ENCODE measurements at places on chromosomes 2 and 18.
A peak's percentile ranks its signal among the peaks of the same experiment; 100 is the strongest.

DNA sequence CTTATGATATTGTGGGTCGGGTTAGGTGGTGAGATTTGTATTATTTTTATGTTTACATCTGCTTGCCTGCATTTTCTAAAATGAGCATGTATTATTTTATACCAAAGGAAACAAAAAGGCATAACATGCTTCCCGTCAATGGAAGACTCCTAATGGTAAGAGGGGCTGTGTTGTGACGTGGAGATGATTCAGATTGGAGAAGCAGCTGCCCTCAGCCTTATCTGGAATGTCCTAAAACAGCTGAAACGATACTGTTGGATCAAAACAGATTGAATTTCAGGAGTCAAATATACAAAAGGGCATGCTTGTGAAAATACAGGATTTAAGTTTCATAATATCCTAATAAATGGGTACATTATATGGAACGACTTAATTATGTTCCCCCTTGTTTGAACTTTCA is 19.0 kb downstream of the DGKD start:
- DNase-seq: no peak

- no peak for DNase-seq
Measured at GRCh38 chr2:61210332-61210981, 48.5 kb downstream of the C2orf74 start.

DNA sequence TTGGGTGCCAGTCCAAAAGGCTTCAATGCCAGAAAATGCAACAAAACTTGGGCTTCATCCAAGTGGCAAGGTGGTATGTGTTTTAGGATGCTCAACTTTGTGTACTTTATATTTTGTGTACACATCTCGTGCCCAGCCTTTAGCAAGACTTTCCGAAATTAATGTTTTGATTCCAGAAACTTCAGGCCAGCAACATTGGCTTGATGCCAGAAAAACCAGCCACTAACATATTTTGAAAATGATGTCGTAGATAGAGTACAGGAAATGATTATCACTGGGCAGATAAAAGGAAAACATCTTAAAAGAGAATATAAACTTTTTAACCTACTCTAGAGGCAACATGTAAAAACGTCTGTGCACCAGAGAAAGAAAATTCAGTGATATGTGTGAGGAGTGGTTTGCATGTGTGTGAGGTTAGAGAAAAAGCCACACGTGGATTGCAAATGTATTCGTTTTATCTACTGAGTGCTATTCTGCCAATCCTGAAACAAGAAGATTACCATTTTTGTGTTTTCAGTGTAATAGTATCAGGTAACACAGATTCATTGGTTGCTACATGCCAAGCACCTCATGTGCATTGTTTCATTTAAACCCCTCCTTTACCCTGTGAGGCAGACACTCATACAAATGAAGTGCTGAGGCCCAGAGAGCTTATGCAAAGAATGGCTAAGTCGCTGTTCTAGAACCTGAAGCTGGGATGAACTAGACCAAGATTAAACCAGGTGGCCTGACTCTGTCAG is 264.8 kb downstream of the C1D start:
- no peak for DNase-seq

DNA sequence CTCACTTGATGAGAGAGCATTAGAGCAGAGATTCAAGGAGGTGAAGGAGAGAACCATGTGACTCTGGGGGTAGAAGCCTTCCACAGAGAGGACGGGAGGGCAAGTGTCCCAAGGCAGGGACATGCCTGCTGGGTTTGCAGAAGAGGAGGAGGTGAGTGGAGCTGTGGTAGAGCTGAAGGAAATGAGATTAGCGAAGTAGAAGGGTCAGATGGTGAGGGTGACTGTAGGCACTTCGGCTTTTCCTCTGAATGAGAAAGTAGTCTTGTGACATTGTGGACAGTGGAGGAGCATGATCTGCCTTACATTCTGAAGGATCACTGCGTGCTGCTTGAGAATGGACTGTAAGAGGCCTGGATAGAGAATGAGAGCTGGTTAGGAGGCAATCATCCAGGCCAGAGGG is 126.0 kb downstream of the NXPH2 start:
- DNase-seq: no peak

- DNase-seq: no peak
Measured at GRCh38 chr18:5729983-5730699, 165.2 kb downstream of the TMEM200C start.

DNA sequence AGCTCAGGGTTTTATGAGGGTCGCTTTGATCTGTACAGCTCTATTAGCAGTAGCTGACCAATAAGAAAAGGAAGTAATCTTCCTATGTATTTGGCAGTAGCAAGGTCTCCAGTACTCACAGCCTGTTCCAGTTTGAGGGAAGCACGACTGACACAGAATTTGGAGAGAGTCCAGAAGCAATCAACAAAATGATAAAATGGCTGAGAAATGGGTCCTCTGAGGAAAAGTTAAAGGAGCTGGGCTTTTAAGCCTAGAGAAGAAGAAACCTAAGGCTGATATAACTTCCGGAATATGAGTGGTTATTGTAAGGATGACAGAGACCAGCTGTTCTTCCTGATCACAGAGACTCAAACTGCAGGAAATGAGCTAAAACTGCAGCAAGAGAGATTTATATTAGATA is 382.8 kb downstream of the GPD2 start:
- no peak for DNase-seq

GRCh38 chr2:43059183-43059897 is 167.1 kb downstream of the ZFP36L2 start:
- peak; percentile 34 for DNase-seq

DNA sequence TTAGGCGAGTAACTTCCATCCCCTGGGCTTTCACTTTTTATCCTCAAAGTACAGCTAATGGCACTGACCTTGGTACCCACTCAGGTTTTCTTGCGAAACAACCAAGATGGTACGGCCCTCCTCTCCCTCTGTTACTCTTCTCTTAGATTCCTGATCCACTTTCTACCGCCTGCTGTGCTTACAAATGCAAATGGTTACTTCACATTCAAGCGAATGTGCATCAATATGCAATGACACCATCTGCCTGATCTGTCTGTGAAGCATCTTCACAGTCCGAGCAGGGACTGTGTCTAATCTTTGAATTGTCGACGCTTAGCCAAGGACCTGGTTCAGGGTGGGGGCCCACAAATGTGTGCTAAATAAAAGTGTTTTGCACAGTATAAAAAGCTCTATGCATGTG is 112.2 kb downstream of the TRIB2 start:
- no peak for DNase-seq

GRCh38 chr2:236344446-236344845 is 80.2 kb upstream of the ASB18 start:
- no peak for DNase-seq

DNA sequence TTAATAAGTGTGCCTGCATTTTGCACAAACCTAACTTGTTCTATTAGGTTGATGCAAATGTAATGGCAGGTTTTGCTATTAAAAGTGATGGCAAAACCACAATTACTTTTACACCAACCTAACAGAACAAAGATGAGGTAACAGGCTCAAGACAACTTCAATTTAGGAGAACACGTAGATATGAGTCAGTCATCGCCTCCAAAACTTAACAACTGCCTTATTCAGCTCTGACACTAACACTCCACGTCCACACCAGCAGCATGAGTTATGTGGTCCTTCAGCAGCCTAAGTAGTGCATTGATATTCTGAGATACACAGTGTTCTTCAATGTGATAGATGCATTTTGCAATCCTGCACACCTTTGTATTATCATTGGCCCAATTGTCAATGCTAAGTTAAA is 1175.1 kb upstream of the ACVR2A start:
- no peak for DNase-seq

- DNase-seq: no peak
Measured at GRCh38 chr2:224142397-224143312, 103.6 kb upstream of the SERPINE2 start.

GRCh38 chr18:11387880-11388279 is 221.5 kb upstream of the SLC35G4 start:
- DNase-seq: no peak

- DNase-seq: no peak
Measured at GRCh38 chr2:6181525-6181924, 489.3 kb downstream of the SOX11 start.

DNA sequence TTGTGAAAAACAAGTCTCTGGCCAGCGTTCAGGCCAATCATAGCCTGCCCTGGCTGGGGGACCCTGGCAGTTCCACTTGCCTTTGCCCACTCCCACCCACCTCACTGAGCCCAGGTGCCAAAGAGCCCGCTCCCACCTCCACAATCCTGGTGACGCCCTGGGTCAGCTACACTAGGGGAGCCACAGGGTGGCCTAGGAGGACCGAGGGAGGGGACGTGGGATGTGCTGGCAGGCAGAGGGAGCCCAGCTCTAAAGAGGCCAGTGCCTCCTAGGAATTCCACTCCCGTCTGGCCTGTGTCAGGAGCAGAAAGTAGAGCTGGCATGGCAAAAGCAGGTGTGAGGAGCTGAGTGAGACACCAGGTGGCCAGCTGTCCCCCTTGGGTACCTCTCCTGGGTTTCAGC is 49.3 kb downstream of the TNS1 start:
- DNase-seq: no peak

GRCh38 chr18:67266246-67267237 is 250.0 kb downstream of the DSEL start:
- no peak for DNase-seq

DNA sequence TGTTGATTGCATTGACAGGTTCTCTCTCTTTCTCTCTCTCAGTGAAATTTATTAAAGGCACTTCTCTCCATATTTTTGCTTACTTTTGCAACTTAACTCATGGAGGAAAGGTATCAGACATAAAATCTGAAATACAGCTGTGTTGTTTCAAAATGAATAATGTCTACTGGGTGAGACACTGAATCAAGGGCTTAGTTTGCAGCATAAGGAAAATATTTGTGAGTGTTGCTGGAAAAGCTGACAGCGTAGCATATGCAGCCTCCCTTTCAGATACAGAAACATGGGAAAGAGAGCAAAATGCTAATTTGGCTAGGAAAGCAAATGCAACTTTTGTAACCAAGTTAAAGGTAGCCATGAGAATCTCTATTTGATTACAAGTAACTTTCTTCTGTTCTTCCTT is 81.5 kb upstream of the COL3A1 start:
- DNase-seq: no peak

- DNase-seq: no peak
Measured at GRCh38 chr2:69529480-69529879, 92.2 kb upstream of the NFU1 start.

GRCh38 chr18:70280007-70280925 is 8.6 kb upstream of the SOCS6 start:
- no peak for DNase-seq

GRCh38 chr2:240078631-240079030 is 25.3 kb upstream of the OR6B3 start:
- no peak for DNase-seq

- DNase-seq: no peak
Measured at GRCh38 chr2:96668771-96669170, 26.2 kb downstream of the FER1L5 start.

- no peak for DNase-seq
Measured at GRCh38 chr2:69683170-69683971, 39.8 kb upstream of the AAK1 start.

DNA sequence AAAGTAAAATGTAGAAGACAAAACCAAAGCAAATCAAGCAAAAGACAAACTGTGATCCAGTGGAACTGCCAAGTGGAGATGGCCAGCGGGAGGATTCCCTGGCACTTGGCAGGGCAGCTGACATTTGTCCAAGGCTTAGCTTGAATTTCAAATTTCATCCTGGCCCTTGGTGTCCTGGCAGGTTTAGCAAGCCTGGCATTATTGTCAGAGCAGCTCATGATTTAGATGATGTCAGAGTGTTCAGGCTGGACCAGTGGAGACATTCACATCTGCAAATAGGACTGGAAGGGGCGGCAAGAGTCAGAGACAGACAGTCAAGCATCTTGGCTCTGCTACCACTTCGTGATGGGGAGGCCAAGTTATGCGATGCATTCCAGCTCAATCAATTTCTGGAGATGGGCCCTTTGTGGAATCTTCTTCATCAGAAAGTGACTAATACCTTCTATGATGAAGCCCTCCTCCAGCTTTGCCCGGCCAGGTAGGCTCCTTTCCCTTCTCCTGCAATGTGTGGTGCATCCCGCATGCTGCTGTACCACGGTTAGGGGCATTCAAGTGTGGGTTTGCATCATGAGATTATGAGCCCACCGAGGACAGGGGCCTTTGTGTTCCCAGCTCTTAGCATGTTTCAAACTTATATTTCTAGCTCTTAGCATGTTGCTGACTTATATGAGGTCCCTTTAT is 199.7 kb downstream of the ANKRD30B start:
- no peak for DNase-seq

GRCh38 chr2:85822766-85823165 is 66.0 kb downstream of the ST3GAL5 start:
- no peak for DNase-seq

DNA sequence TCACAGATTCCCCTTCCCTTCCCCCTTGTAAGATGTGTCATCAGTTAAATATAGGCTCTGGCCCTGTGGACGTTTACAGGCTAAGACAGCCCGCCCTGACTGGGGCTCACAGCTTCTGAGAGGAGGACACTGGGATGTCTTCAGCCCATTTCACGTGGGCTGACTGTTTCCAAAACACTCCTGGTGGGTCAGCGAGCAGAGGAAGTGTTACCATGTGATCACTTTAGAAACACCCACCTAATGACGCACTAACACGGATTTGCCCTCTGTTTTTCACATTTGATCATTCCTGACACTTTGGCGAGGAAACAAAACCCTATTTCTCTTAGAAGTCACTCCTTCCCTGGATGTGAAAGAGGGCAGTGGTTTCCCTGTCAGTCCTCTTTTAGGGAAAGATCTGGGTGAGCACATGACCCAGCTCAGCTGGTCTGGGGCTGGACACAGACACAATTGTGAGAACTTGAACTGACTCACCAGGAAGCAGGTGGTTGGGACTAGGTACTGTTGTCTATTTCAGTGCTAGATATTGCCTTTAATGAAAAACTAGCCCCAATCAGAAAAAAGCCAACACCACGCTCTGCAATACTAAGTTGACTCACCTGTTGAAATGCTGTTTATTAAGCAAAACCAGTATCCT is 38.8 kb downstream of the BMP10 start:
- no peak for DNase-seq

DNA sequence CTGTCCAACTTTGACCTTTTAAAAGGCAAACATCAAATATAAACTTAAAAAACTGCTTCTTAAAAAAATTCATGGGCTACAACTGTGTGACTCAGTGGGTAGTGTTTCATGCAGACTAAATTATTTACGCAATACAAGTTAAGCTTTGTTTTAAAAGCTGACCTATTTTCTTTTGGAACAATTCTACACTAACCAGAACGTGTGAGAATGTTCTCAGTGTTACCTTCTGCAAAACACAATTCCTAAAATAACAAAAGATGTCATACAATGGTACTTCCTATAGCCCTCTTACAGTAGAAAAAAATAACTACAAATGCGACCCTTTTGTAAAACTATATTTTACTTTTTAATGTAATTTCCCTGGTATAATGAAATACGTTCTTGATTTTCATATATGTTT is 793.8 kb upstream of the FSHR start:
- DNase-seq: no peak

All from T-helper 9 cell (primary cell).